ENCODE measurements at places on chromosomes 2 and 18.

DNA sequence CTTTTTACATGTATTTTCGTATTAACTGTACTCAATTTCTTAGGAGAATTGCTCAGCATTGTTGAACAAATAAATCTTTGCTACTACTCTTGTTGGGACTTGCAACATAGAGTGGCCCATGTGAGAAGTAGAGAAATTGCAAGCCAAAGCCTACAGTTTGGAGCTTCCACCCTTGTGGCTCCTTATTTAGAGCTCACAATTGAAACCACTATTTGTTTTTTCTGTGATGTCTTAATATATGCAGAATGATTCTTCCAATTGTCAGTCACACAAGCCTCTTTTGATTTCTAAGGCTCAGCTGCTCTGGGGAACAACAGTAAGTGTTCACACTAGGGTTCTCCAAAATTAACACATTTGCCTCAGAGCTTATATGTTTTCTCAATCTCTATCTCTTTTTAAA lies 60.2 kb upstream of the GALNT13 start:
- no peak for DNase-seq

GRCh38 chr2:101408925-101409324 lies 21.6 kb upstream of the CREG2 start:
- DNase-seq: no peak

GRCh38 chr18:26071725-26072124 lies 18.7 kb downstream of the SS18 start:
- DNase-seq: no peak

GRCh38 chr2:118013221-118013723 lies 598 bp downstream of the CCDC93 start:
- peak; percentile 18 for DNase-seq

- DNase-seq: no peak
Observed at GRCh38 chr2:127217470-127218325, 2.4 kb downstream of the CYP27C1 start.

DNA sequence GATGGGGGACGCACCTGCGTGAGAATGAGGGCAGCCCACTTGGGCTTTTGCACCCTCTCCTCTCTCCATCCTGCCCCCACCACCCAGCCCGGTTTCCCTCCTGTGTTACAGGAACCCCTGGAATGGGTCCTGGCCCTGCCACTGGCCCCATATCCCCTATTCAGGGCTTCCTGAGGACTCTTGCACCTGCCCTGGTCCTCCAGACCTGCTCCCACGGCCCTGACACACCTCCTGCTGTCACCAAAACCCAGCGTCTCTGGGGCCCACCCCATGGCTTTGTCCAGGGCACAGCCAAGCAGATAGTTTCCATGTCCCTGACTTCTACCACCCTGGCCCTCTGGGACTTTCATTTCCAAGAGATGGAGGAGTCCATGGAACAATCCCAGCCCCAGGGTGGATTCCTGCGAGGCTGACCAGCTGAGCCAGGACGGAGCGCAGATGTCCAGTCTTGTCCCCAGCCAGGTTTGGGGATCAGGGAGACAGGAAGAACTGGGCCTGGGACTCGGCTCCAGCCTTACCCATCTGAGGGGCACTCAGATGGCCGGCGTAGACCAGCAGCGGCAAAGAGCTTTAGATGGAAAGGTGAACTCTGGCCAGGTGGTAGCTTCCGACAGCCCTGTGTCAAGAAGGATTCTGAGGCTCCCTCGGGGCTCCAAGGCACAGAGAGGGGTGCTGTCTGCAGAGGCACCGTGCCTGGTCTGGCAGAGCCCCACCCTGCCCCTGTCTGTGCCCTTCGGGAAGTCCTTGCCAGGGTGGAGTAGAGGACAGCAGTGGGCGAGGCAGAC lies 12.0 kb downstream of the GPR35 start:
- no peak for DNase-seq

DNA sequence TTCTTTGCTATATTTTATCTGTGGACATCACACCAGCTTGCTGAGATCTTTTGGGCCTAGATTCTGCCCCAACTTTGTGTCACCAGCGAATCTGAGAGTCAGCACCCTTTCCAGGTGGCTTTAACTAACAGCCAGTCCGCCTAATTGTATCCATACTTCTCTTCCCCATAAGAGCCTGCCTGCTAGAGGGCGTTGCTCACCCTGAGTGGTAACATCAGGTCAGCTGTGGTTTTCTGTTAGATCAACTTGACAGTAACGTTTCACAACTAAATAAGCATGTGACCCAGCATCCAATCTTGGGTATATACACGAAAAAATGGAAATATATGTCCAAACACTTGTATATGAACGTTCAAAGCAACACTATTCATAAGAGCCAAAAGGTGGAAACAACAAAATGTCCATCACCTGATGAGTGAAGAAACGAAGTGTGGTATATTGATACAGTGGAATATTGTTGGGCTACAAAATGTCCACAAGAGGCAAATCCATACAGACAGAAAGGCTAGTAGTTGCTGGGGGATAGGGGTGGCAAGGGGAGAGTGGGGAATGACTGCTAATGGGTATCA lies 24.9 kb downstream of the EFHD1 start:
- no peak for DNase-seq

GRCh38 chr18:49023271-49023937 lies 72.6 kb upstream of the SMAD7 start:
- no peak for DNase-seq

DNA sequence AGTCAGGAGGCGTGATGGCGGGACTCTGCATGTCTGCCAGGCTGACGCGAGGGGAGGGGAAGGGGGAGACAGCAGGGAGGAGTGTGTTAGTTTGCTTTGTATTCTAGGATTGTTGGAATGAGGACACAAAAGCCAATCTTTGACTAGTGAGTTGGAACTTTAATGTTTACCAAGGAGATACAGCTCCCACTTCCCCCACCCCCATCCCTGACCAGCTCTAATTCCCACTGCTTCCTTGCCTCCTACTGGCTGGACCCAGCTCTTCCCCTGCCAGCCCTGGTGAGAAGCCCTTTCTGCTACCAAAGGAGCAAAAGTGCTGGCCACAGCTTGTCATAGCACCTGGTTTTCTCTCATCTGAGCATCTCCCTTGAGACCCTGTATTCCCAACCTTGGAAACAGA lies 84.5 kb downstream of the CELF4 start:
- no peak for DNase-seq

GRCh38 chr2:2941205-2941604 lies 436.4 kb downstream of the EIPR1 start:
- DNase-seq: no peak

DNA sequence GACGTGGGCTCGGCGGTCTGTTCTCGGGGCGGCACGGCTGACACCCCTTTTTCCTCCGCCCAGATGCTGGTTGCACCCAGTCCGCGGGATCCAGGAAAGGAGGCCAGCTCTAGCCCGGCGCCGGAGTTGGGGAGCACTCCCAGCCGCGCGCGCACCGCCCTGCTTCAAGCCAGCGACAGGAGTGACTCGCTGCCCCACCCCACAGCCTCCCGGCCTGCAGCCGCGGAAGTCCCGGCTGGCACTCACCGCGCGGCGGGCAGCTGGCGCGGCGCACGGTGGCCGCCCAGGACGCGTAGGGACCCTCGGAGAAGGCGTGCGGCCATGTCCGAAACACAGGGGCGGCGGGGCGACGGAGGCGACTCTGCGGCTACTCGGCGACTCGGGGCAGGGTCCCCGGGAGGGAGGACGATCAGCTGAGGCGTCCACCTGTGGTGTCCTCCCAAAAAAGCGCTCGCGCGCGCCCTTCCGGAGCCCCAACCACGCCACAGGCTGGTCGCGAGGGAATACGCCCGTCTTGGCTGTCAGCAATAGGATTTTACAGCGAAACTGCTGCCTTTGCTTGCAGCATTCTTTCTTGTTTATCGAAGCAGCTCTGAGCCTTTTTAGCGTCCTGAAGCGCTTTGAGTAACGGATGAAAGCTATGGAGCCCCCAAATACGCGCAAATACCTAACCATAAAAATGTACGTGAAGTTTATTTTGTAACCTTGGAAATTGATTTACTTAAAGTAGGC lies at the start of gene ACADL:
TSS of gene ACADL (minus strand) at position 507 of the 732 bp plus-strand sequence. CDS start at position 323, 184 bp downstream.
- no peak for DNase-seq

DNA sequence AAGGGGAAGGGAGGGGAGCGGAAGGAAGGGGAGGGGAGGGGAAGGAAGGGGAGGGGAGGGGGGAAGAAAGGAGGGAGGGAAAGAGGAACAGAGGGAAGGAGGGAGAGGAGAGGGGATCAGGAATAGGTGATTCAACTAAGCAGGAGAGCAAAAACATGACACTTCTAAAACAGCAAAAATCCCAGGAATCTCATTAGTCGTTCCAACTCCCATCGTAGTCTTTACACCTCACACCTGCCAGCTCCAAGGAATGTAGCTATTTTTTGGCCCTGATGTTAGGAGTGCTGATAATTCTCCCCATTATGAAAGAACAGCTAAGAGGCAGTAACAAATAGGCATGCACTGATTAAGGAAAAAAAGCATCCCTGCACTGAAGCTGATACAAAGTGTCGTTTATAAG lies 709.9 kb upstream of the PKDCC start:
- DNase-seq: no peak
